ENCODE measurements at places on chromosomes 3 and 15.

DNA sequence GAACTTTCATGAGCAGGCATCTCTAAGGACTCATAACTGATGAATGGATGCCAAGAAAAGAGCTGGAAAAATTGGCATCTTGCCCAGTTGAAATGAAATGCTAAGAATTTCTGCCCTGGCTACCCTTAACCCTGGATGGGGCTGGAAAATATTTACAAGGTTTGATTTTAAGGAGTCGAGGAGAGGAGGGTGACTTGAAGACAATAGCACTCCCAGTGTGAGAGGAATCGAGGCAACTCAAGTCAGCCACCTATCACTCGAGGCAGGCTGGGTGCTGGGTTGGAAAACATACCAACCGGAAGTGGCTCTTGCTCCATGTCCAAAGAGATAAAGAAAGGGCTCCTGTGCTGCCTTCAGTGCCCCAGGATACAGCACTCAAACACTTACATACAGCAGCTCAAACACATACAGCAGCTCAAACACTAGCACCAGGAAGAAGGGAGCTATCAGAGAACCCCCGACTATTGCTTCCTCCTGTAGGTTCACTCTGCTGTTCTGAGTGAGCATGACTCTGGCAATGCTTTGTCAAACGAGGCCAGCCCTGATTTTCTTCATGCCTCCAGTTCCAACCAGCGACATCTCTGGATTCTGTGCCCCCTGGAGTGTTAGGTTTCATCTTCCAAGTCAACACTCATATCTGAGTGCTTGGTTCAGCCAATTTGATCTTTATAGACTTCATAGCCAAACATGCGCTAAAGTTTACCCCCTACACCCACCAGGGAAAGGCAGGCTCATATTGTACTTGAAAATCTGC lies 4.9 kb downstream of the PRICKLE2 start:
- no peak for DNase-seq

DNA sequence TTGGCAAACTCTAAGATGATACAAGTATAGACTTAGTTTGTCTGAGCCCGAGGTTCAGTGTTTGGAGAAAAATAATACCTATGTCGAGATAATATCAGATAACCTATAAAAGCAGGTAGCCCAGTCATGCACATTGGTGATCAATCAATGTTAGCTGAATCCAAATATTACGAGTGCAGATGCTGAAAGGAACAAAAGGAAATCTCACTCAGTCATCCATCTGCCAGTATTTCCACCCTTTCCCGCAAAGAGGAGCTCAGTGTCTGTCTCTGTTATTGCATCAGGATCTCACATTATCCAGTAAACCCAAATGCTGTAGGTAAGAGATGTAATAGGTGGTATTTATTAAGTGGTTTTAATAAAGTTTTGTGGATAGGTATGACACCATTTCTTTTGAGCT lies 251.2 kb upstream of the CTDSPL start:
- DNase-seq = no peak

- DNase-seq = no peak
Observed at GRCh38 chr15:63909819-63910437, 76.2 kb upstream of the HERC1 start.

- peak; percentile 23 for DNase-seq
Observed at GRCh38 chr3:168511428-168512014, 415.8 kb upstream of the GOLIM4 start.

Measured in globus pallidus (tissue), 1 donor.